ENCODE measurements at places on chromosomes 1 and 21.

DNA sequence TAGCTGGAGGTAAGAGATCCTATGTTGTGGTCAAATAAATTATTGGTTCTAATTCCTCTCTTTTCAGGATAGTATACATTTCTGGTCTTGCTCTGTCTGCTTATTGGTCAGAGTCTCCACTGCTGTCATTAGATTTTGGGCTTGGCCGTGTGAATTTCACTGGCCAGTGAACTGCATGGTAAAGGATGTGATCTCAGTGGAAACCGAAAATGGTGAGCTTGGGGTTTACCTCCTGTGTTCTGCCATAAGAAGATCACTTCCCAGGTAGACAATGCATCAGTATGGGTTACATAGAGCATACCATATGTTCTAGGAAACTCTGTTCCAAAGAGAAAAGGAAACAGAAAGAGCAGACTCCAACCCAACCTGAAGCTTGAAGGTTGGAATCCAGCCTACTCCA is 1123.3 kb upstream of the B3GALT2 start:
- no peak for DNase-seq

- no peak for DNase-seq
These were observed 166.9 kb upstream of the HMGB4 start for GRCh38 chr1:33696962-33697361.

DNA sequence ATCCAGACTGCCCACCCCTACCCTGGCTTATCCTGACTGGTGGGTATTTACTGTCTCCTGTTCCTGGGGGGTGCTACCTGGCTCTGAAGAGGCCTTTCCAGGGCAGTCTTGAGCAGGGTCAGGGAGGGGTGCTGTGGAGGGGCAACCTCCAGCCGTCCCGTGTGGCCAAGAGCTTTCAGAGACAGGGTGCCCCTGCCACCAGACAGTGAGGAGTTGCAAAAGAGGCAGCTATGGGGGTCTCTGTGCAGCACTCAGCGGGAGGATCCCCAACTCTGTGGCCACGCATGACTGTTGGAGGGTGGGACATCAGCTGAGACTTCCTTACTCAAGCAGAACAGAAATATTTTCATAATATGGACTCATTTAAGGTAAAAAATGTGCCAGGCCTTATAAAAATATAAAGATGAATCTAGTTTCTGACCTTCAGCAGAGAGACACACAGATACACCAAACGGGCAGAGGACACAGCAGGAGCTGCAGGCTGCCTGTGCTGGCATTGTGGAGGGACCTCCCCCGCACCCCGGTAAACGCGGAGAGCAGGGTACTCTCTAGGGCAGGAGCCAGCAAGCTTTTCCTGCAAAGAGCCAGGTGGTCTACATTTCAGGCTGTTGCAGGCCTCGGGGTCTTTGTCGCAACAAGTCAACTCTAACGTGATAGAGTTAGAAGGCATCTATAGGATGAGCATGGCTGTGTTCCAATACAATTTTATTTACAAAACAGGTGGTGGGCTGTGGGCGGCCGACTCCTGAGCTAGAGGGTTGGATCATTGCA is 252.6 kb downstream of the RHOU start:
- no peak for DNase-seq

- no peak for DNase-seq
These were observed 13.3 kb upstream of the TP53BP2 start for GRCh38 chr1:223859058-223859457.
